ENCODE measurements at places on chromosomes 12 and 14. TPM values are rescaled to one million over a fixed set of nuclear protein-coding genes. Genes with fewer than 3 reads are reported as not detected.

- H3K27me3 ChIP-seq, result no peaks in the 10 kb centered on the region
- no peak overlapping the region for H3K4me3 ChIP-seq
- peaks cover 29% of the 10 kb centered on the region for H3K4me1 ChIP-seq
- H3K36me3 ChIP-seq, result no peaks in the 10 kb centered on the region
- no peak for DNase-seq
Measured at GRCh38 chr12:8681129-8681884, 16.5 kb upstream of the RIMKLB start.

- no peak overlapping the region for H3K4me3 ChIP-seq
- H3K36me3 ChIP-seq, result peaks cover 11% of the 10 kb centered on the region
- H3K4me1 ChIP-seq, result peaks cover 4% of the 10 kb centered on the region
Measured at GRCh38 chr14:74360163-74360562, 11.9 kb downstream of the VRTN start.

SINHCAF gene
- total RNA-seq, result 205 TPM

DNA sequence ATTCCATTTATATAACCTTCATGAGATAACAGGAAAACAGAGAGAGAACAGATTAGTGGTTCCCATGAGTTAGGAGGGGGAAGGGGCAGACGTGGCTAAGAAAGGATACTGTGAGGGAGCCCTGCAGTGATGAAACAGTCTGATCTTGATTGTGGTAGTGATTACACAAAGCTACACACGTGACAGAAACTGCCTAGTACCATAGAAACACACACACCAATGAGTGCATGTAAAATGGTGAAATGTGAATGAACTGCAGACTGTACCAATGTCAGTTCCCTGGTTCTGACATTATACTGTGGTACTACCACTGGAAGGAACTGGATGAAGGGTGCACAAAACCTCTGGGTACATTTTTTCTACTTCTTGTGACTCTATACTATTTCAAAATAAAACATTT lies 36.9 kb downstream of the NRDE2 start:
- no peak overlapping the region for H3K4me3 ChIP-seq
- no peaks in the 10 kb centered on the region for H3K4me1 ChIP-seq
- H3K27ac ChIP-seq, result no peak overlapping the region
- peaks cover 4% of the 10 kb centered on the region for H3K27me3 ChIP-seq
- H3K36me3 ChIP-seq, result peaks cover 33% of the 10 kb centered on the region

OASL gene
- not detected for total RNA-seq

SRRM4 gene
- 3.6 TPM for total RNA-seq

GLIPR1L1 gene
- total RNA-seq, result not detected

DNA sequence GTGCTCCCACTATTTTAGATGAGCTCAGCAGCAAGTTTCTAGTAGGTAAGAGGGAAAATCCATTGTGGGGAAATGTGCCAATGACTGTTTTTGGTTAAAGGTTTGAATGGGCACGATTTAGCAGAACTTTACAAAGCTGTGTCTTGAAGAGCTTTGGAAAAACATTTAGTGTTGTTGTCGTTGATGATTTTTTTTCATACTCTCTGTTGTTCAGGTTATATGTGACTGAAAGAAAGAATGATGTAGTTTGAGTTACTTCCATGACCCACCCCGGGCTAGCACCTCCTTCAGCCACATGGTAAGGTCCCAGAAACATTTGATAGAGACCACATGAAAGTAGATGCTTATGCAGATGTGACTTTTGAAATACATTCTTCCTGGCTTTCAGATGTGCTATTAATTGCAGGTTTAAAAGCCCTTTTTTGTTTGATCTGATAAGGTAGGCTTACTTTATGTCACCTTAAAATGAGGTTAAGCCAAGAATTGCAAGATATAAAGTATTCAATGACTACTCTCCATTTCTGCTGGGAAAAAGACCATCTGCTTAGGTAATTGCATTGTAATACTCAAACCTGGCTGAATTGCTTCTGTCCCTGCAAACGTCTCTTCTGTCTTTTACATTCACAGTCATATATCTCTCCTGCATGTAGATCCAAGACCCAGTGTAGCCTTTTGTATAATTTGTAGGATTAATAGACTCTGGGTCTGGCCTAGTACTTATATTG lies 250.6 kb downstream of the RGS6 start:
- H3K36me3 ChIP-seq, result no peaks in the 10 kb centered on the region
- H3K4me1 ChIP-seq, result no peaks in the 10 kb centered on the region
- H3K27me3 ChIP-seq, result peaks cover 1% of the 10 kb centered on the region
- DNase-seq, result no peak
- H3K4me3 ChIP-seq, result no peak overlapping the region
- no peak overlapping the region for H3K27ac ChIP-seq
